Hindlimb muscle (tissue), 1 donor: ENCODE measurements at places on chromosomes 5 and 9. TPM values are rescaled to one million over a fixed set of nuclear protein-coding genes. Genes with fewer than 3 reads are reported as not detected.
A peak's percentile ranks its signal among the peaks of the same experiment; 100 is the strongest.

DNA sequence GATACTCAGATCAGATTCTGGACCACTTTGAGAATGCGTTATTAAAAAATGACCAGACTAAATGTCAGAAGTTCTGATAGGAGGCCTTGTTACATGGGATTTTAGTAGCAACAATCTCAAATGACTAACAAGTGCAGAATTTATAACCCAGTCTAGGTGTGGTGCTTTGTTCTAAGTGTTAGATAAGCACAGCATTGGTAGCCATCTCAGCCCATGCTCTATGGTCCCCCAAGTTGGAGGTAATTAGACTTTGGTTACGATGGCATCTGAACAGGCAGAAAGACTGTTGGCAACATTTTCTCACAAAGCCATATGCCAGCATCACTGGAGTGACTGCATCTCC, 140.4 kb upstream of the RPS23 start:
- DNase-seq: no peak

GRCh38 chr5:158473016-158473635, 614.2 kb upstream of the CLINT1 start:
- DNase-seq: peak; percentile 39

DNA sequence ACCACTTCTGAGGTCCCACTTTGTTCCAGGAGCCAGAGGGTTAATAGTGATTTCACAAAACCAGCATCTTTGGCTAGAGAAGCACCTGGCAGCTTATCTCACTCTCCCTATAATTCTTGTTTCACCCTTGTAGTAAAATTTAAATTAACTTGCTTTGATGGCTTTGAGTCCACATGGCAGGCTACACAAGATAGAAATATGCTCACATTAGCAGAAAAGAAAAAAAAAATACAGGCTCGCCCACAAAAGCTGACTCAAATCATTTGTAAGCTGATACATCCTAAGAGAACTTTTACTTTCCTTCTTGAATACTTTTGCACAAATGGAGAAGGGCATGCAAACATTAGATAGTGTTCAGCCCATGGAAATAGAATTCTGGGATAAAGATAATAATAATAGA, 36.2 kb downstream of the TNFSF15 start:
- DNase-seq: no peak

DNA sequence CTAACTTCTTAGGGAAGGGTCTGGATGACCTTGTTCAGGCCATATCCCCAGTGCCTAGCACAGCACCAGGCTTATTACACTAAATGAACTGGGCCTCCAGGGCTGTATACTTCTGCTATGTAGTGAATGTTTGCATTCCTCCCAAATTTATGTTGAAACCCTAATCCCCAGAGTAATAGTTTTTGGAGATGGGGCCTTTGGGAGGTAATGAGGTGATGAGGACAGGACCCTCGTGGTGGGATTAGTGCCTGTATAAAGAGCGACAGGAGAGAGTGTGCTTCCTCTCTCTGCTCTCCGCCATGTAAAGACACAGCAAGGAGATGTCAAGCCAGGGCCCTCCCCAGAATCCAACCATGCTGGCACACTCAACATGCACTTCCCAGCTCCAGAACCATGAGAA, 148.3 kb downstream of the SEC61B start:
- DNase-seq: no peak

- DNase-seq: no peak
These were observed 98.9 kb downstream of the ACTL7B start for GRCh38 chr9:108756746-108757490.

GRCh38 chr5:111973961-111974360, 217.0 kb upstream of the NREP start:
- peak; percentile 44 for DNase-seq

DNA sequence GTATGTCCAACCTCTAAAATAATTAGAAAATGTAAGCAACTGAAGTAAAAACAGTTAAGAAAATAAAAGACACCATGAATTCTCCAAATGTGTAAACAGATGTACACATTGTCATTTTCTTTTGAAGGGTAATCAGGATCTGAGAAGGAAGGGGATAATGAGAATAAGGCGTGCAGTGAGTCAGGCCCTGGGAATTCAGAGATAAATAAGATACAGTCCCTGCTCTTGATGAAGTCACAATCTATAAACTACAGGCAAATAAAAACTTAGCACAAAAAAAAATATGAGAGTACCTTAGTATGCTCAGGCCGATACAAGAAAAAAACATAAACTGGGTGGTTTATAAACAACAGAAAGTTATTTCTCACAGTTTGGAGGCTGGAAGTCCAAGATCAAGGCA, 315.3 kb downstream of the DNAH5 start:
- DNase-seq: no peak

GRCh38 chr5:76046741-76047140, 36.4 kb upstream of the SV2C start:
- no peak for DNase-seq

DNA sequence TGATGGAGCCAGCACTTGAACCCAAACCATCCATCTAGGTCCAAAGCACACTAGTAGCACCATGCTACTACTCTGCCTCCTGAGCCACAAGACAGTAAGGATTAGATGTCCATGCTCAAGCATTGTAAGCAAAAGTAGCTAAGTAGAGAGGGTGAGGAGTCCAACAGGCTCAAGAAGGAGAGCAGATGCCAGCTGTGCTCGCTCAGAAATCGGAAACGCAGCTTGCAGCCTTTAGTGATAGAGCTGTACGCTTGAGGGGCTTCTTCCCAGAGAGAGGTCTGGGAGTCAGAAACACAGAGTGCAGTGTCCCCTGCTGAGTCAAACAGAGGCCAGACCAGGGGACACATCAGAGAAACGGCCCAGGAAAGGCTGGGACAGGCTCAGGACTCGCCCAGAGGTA, 32.7 kb upstream of the GABRP start:
- no peak for DNase-seq

DNA sequence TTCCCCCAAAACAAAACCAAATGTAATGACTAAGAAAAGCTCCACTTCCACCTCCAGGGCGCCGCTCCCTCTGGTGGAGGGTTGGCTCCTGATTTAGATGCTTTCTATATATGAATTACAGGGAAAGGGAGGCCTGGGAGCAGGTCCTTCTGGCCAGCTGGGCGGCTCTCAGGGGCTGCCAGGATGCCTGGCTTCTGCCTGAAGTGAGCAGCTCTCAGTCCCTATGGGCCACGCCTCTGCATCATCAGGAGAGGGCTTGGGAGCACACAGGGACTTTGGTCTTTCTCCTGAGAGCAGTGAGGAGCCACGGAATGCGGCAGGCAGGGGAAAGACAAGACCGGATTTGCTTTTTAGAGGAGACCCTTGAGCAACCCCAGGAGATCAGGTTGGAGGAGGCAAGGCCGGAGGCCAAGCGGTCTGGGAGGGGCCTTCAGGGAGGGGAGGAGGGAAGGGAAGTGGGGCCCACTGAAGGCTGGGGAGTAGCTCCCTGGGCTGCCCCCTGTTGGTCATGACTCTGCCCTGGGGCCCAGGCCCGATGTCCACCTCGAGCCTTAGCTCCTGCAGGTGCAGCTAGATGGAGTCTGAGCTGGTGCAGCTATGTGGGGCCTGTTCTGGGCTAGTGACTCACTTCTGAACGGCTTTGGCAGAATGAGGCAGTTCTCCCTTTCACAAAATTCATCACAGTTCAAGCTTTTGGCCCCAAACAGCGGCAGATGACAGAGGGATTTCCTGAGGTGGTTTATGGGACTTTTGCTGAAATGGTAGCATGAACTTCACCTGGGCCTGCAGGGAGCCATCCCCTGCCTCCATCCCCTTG, 11.3 kb upstream of the GRHPR start:
- DNase-seq: no peak

- DNase-seq: no peak
These were observed 148.3 kb upstream of the PIK3R1 start for GRCh38 chr5:68067291-68067690.

- no peak for DNase-seq
These were observed 54.1 kb downstream of the DAPK1 start for GRCh38 chr9:87551772-87552217.

DNA sequence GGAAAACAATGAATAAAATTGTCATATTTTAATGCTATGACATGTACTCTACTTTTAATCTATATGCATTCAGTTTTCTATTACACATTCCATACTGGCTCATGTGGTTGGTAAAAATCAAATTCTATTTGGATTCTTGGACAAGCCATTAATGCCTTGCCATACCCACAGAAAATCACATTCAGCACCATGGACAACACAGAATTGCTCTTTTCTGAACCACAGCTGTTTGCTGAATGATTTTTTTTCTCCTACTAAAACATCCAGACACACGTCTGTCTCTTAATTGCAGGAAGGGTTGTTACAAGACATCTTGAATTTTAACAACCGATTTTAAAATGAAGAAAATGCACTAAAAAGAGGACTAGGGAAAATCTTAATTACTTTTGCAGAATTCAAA, 675.6 kb downstream of the BRINP1 start:
- no peak for DNase-seq

GRCh38 chr9:113619491-113620376, 156.2 kb downstream of the RGS3 start:
- no peak for DNase-seq

- DNase-seq: no peak
These were observed 296.0 kb upstream of the DMRT1 start for GRCh38 chr9:545480-545879.

DNA sequence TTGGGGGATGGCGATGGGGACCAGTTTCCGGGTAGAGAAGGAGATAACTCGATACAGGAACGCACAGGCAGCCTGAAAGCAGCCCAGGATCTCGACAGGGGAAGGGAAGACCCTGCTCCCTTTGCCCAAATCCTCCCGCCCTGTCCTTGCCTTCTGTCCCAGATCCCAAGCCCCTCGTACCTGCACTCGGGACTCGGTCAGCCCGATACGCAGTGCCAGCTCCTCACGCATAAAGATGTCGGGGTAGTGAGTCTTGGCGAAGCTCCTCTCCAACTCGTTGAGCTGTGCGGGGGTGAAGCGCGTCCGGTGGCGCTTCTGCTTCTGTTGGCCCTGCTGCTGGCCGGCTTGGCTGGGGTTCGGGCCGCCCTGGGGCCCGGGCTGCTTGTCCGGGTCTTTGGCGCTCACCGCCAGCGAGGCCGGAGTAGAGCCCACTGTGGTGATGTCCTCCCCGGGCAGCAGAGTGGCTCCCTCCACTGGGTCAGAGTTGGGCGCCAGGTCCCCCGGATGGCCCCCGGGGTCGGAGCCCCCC, 1.8 kb downstream of the OTP start:
- DNase-seq: no peak

DNA sequence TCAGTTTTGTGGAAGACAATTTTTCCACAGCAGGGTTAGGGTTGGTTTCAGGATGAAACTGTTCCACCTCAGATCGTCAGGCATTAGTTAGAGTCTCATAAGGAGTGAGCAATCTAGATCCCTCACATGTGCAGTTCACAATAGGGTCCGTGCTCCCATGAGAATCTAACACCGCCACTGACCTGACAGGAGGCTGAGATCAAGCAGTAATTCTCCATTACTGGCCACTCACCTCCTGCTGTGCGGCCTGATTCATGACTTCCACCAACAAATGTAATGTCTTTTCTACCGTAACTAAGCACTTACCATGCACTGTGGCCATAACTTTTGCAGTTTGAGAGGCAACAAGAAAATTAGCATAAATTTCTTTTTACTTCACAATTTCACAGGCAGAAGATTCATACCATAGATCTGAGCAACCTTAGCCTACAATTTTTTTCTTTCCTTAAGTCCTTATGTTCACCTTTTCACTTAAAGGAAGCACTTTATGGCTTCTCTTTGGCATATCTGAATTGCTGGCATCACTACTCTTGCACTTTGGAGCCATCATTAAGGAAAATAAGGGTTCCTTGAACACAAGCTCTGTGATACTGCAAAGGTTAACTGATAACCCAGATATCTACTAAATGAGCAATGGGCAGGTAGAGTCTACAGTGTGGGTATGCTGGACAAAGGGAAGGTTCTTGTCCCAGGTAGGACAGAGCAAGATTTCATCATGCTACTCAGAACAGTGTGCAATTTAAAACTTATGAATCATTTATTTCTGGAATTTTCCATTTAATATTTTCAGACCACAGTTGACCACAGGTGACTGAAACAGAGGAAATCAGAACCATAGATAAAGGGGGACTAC, 83.0 kb upstream of the IFNK start:
- DNase-seq: no peak

- DNase-seq: peak; percentile 79
These were observed 43.1 kb downstream of the BOD1 start for GRCh38 chr5:173573126-173573960.

GRCh38 chr9:136372561-136373299, 739 bp downstream of the CARD9 start:
- DNase-seq: peak; percentile 60

Gene SKIC3
- polyA plus RNA-seq: 58.1 TPM

Gene DDX4
- polyA plus RNA-seq: 0.23 TPM

Gene FRMD3
- polyA plus RNA-seq: 15.4 TPM

Gene PCDHA7
- 0.19 TPM for polyA plus RNA-seq

Gene CENPH
- polyA plus RNA-seq: 9.6 TPM

Gene PCDHGC4
- polyA plus RNA-seq: 1.7 TPM

Gene ZNF462
- polyA plus RNA-seq: 10.5 TPM

Gene PCDHGB3
- polyA plus RNA-seq: 1.8 TPM

Gene CD14
- polyA plus RNA-seq: 30.9 TPM

Gene MRPS27
- 44.0 TPM for polyA plus RNA-seq
